ENCODE measurements at places on chromosomes 7 and 10.
A peak's percentile ranks its signal among the peaks of the same experiment; 100 is the strongest.

GRCh38 chr10:28850784-28851183, 173.5 kb downstream of the BAMBI start:
- no peak for DNase-seq

DNA sequence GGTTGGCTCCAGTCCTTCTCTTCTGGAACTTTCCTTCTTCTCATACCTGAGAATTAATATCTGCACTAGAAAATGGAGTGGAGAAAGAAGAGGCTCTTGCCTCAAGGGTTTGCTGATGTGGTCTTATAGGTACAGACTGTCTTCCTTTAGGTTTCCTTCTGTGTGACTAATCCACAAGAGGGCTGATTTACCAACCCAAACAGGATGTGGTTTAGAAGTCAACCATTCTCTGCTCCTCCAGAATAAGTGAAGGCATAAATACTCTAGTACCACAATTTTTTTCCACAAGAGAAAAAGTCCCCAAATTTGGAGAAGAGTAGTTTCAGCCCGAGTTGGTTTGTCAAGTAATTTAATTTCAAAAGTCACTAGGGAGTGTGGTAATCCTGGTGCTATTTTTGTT, 85.8 kb downstream of the NRP1 start:
- no peak for DNase-seq

GRCh38 chr10:75726522-75727483, 295.4 kb downstream of the LRMDA start:
- DNase-seq = no peak

DNA sequence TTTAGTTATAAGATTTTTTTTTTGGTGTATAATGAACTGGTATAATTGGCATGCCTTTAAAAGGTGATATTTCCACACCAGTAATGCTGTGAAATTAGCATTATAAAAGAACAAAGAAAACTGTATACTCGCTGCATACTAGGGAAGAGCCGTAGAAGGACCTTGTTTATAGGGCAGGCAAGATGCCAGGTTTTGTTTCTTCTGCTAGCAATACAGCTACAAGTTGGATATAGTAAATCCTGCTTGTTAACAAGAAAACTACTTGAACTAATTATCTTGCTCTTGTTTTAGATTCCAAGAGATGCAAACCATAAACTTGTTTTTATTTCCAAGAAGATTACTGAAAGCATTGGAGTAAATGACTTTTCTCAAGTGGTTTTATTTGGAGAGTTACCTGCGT, 1.9 kb downstream of the DNAH11 start:
- DNase-seq = no peak

DNA sequence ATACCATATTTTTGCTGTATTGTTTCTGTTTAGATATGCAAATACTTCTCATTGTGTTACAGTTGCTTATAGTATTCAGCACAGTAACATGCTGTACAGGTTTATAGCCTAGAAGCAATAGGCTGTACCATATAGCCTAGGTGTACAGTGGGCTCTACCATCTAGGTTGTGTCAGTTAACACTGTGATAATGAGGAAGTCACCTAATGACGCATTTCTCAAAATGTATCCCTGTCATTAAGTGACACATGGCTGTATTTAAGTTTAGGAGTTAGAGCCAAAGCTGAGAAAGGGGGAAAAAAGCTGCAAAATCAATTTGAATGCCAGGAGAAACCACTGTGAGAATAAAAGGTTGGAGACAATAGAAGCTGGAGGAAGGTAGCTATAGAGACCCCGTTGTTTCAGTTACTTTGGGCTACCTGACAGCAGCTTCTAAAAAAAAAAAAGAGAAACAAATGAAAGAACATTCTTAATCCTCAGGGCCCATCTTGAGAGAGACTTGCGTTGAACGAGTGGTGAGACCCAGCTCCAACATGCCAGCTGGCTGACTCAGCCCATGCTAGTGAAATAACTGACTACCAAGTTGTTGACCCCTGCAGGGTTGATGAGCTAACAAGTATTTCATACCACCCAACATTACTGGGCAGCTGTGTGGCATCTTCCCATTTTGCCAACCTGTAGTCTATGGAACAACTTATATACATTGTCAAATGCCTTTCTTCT, 8.7 kb downstream of the STARD3NL start:
- DNase-seq = no peak

- no peak for DNase-seq
Observed at GRCh38 chr10:104109908-104110662, 11.9 kb upstream of the SFR1 start.

DNA sequence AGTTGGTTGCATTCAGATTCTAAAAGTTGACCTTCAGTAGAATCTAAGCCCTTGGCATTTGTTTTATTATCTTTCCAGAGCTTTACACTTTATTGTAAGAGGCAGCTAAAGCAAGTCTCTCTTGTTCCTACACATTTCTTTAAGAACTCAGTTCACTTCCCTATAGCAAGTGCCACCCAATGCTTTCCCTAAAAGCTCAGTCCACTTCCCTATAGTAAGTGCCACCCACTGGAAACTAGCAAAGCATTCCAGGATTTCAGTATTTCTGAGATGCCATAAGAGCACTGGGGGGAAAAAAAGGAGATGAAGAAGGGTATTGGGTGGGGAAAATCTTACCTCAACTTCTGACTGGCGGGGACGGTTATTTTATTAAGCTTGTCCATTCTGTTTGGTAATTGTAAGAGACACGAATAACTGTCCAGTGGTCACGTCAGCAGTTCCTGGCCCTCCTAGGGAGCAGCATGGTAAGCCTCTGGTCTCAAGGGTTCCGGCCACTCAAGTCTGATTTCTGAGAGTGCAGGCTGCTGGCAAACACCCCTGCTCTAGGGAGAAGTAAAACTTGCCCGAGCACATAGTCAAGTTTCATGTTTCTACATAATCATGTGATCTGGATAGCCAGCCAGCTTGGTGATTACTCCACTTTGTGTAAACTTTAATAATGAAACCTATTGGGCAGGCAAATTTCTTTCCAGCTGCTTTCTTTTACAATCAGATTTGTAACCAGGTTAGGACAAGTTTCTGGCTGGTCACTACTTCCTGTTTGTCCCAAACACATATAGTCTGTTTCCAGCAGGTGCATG, at the start of gene BLNK:
Gene BLNK, minus strand, starts transcription at position 554 of the 800 bp plus-strand sequence. Its CDS starts 171 bp downstream, at position 383.
- DNase-seq = no peak

DNA sequence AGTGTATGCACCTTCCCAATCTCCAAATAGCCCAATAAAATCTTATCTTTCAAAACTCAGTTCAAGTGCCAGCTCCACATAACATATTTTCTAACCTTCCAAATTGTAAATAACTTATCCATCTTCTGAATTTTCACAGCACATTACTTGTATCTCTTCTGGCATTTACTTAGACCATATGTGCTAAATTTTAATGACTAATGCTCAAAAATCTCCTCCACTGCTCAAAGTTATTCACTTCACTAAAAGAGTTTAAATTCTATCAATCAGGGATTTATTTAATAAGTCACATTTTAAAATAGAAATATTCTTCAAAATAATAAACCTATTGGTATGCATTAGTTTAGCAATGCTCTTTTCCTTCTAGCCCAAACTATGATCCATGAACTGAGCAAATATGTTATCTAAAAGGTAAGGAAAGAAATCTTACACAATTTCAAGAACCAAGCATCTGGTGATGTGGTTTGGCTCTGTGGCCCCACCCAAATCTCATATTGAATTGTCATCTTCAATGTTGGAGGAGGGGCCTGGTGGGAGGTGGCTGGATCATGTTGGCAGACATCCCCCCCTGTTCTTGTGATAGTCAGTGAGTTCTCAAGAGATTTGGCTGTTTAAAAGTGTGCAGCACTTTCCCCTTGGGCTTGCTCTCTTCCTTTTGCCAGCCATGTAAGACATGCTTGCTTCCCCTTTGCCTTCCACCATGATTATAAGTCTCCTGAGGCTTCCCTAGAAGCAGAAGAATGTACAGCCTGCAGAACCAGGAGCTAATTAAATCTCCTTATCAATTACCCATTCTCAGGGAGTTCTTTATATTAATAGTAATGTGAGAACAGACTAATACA, 28.1 kb upstream of the GPR22 start:
- no peak for DNase-seq

GRCh38 chr10:31599626-31600504, 280.8 kb downstream of the ZEB1 start:
- DNase-seq = no peak

DNA sequence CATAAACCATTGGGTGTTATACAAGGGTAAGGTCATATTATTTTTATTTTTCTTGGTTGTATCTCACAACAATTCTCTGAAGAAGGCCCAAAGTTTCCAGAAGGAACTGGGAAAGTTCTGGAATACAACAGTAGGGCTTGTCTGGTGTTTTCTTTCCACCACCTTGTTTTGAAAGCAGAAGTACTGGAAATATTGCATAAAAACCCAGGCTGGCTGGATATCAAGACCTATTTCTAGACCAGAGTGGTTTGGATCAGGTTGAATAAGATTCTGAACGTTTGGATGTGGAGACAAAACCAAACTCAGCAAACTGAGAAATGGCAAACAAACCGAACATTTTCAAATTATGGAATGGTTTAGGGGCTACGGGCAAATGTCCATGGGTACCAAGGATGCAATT, 182.6 kb upstream of the FZD8 start:
- DNase-seq = no peak

DNA sequence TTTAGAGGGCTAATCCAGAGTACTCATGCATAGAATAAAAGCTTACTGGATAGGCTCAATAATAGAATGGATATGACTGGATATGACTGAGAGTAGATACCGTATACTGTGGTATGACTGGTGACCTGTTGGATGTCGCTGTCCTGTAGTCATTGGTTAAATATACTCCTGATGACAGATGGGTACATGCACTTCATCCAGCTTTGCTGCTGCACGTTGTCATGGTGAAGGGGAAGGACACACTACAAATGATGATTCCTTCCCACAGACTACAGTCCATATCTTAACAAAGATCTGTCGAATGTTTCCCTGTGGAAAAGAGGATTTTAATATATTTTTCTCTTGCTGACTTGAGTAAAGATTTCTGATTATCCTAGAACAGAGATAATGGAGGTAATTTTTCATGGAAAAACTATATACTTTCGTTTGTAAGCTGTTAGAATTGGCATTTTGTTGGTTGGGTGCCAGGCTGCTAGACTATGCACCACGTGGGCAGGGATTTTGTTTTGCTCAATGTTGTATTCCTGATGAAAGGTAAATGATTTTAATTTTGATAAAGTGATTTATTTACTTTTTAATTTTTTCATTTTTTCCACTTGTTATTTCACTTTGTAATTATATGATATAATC, 97.3 kb downstream of the PPP1R9A start:
- no peak for DNase-seq

DNA sequence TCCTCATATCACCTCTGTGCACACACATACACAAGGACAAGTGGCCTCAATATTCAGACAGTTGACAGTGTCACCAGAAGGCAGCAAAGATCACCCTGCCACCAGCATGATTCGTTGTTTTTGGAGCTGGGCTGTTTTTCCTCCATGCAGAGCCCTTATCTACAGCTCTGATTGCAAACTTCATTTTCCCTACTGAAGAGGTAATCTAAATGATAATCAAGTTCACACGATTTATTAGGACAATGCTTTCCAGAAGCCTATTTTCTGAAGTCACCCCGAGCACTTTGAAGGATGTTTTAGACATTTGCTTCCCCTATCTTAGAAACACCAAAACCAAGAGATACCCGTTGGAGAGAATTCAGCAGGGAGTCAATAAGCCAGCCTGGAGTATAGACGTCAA, 46.0 kb upstream of the ADAM12 start:
- DNase-seq = no peak

- no peak for DNase-seq
Observed at GRCh38 chr10:17779784-17780183, 27.8 kb downstream of the TMEM236 start.

- DNase-seq = no peak
Observed at GRCh38 chr7:73984481-73985205, 43.3 kb upstream of the ELN start.

DNA sequence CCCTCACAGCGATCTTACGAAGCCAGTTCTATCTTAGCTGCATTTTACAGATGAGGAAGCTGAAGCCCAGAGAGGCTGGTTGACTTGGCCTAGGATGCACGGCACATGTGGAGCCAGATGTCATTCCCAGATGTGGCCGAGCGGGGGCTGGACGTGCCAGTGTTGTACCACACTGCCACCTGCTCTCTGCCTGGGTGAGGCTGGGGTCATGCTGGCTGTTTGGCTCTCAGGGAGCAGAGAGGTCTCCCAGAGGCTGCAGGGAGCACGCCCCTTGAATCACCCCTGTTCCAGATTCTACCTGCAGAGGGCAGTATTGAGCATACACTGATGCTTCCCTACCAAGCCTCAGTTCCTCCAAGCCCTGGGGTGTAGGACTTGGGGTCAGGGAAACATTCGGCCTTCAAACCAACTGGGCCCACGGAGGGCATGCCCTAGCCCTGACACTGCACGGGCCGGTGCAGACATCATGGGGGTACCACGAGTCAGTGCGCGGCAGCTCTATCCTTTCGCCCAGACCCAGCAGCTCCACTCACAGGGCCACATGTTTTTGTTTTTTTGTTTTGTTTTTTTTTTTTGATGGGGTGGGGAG, 3.8 kb upstream of the GTF2IRD1 start:
- peak; percentile 36 for DNase-seq

- DNase-seq = no peak
Observed at GRCh38 chr10:117165538-117166417, 27.7 kb upstream of the VAX1 start.

DNA sequence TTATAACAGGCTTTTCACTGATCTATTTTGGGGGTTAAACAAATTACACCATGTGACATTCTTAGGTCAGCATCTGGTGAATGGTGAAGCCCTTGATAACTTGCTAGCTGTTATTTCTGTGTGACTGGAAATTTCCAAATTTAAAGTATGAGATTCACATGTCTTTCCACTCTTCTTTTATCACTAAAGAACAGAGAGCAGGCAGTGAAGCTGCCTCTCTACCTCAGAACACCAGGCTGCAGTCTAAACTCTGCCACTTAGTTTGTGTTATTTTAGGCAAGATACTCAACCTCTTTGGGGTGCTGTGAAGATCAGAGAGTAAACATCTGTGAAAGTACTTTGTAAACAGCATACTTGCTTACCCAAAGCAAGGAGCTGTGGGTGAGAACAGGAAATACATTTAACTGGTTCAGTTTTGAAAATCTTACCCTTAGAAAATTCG, 15.5 kb upstream of the SP4 start:
- DNase-seq = no peak

DNA sequence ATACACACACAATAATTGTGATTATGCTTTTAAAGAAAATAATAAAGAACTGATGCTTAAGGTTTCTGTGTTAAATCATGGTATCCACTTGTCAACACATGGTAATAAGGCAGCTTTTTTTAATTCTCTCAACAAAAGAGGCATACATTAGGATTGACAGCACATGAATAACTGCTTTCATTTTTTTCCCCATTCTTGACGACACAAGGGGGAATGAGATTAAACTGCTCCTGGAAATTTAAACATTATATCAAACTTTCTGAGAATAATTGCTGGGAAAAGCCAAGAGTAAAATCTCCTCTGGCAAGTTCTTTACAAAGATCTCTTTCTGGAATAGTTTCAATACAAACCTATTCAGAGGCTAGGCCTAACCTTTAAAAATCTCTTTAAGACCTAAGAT, 99.0 kb upstream of the GPR22 start:
- DNase-seq = no peak
